Activated T-helper 1 cell treated with anti-CD3 and anti-CD28 coated beads, Interleukin-12 subunit alpha, Interleukin-12 subunit beta, Interleukin-2, Interleukin-4 antibody, amounts not matched to agents 30 ng/mL and 10 ng/mL and 1 ng/mL, durations not matched to agents 14 hours and 24 hours and 36 hours (primary cell): ENCODE measurements at places on chromosomes 4 and X.

DNA sequence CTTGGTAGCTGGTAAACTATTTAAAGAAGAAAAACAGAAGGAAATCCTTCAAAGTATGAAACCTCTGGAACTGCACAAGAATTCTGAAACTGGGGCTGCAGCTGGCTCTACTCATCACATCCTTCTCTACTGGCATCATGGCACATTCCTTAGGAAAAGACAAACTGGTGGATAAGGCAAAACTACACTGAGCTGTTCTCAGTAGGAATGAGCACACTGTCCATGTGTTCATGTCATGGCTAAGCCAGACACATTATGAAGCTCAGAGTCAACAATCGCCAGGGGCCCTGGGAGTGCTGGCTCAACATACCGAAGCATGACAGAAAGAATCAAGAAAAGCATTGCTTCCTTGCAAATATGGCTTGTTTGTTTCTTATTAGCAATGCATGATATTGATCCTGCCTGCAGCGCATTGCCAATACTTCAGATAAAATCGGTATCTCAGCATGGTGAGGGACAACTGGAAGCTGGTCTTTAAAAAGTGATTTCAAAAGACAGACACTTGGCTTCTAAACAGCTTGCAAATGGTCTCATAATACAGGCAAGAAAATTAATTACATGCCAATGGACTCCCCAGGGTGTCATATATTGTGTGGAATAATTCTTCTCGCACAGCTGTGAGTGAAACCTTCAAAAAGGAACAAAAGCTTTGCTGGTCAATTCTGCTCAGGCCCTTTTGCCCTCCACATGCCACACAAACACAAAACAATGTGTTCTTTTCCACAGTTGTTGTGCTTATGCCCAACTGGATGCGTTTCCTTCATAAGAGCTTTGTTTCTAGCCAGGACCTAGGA is 300.2 kb upstream of the VCX start:
- DNase-seq: no peak

- no peak for DNase-seq
Measured at GRCh38 chrX:134453631-134454030, 6.3 kb upstream of the HPRT1 start.

GRCh38 chr4:154916068-154916467 is 135.0 kb downstream of the RBM46 start:
- no peak for DNase-seq

DNA sequence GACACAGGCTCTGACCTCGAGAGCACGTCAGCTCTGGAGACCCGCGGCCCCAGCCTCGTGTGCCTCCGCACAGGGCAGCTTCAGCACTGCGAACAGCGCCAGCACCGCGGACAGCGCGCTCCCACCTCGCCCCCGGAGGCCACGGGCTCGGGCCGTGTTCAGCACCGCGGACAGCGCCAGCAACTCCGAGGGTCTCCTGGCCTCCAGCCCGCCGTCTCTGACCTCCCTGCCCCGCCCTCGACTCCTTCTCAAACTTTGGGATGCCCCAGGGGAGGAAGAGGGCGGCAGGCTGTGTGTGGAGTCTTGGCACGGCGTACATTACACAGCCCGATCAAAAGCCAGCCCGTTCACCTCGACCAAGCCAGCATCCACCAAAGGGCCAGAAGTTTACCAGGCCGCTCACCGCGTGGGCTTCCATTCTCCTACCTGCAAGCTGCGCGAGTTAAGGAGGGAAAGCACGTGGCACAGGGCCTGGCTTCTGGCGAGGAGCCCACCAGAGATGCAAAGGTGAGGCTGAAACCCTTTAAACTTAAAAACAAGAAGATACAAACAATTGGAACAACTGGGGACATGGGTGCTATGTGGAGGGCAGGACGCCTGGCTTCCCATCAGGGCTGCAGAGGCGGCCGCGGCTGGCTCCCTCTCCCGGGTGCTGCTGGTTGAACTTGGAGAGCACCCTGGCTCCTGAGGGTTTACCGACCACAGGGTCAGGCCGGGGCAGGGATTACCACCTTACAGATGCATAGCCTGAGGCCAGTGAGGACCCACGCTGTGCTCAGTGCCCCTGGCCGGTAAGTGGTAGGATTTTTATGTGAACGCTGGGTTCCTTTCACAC is 4.5 kb upstream of the NKX1-1 start:
- no peak for DNase-seq

- no peak for DNase-seq
Measured at GRCh38 chr4:7717946-7718490, 221.6 kb downstream of the AFAP1 start.

DNA sequence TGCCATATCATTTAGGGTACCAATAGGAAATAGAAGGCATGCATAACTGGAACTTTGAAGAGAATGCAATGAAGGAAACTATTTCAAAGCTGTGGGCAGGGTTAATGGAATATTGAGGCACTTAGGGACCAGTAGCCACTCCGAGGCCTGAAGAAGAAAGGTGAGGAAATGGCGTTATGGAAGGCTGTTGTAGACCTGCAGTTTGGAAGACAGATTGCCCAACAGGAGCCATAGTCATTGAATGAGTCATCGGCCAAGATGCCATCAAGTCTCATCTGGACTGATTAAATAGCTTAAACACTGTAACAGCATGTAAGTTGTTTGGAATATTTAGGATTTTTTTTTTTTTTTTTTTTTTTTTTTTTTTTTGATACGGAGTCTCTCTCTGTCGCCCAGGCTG is 11.6 kb downstream of the CXCL13 start:
- DNase-seq: no peak

DNA sequence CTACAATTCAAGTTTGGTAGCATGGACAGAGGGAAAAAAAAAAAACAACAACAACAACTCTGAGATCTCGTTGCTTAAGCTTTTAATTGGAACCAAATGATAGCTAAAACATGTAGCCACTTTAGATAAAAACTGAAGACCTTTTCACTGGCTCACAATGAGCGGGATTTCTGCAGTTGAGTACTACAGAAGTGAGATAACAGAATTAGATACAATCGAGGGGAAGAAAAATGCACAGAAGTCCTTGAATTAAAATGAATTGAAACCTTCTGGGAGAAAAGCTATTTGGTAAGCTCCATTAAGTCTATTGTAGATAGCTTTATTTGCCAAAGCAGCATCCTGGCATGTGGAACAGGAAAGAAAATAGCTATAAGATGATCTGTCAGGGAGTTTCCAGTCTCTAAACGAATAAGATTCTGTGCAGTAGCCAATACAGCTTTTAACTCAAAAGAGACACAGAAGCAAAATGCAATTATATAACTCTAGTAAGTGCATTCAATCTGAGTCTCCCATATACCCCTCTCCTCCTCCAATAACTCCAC is 248.5 kb downstream of the ENOX2 start:
- DNase-seq: no peak

GRCh38 chrX:68841251-68842049 is 12.6 kb downstream of the EFNB1 start:
- no peak for DNase-seq

GRCh38 chrX:154011376-154012335 is 8.0 kb downstream of the IRAK1 start:
- DNase-seq: no peak

DNA sequence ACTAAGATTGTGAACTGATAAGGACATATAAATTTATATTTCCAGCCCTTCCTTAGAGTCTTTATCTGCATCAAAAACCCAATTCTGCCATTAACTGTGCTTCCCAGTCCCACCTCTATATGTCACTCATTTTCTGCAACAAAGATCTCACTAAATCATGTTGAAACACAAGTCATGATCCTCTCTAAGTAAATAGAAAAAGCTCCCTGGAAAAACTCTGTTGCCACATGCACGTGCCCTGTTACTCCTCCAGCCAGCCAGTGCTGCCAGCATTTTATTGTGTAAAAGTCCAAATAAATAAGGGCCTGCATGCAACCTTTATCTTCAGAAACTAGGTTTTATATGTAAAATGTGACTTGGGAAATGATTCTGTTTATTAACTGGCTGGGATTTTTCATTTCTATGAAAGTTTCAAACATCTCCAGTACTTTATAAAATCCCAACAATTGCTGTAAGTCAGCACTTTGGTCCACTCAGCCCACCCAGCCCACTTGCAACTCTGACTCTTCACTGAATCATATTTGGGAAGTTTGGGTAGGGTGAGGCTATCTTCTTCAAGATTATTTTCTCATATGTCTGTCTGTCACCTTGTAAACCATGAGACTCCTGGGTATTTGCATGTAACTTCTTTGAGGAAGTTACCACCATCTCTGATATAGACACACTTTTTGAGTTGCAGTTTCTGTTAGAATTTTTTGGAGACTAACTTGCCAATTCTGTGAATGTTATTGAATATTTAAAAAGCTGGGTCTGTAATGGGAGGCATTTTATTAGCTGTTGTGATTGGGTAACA is 40.0 kb upstream of the SMARCA5 start:
- DNase-seq: no peak

GRCh38 chr4:38290366-38290765 is 330.2 kb downstream of the PTTG2 start:
- no peak for DNase-seq

DNA sequence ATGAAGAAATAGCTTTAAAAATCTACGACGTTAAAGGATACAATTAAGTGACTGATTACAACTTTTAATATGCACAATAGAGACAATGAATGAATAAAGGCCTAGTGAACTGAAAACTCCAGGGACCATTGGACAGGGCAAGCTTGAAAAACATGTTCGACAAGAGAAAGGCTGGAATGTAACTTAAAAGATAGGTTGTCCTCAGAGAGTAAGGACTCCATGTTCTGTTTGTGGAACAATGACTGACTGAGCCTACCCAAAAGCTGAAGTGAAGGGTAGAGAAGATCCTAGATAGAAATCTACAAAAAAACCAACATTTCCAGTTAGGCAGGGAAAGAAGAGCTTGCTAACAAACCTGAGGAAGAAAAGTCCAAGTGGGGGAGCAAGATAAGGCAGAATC is 173.4 kb downstream of the NR3C2 start:
- DNase-seq: no peak

- DNase-seq: no peak
Measured at GRCh38 chr4:7844594-7844991, 95.1 kb downstream of the AFAP1 start.

DNA sequence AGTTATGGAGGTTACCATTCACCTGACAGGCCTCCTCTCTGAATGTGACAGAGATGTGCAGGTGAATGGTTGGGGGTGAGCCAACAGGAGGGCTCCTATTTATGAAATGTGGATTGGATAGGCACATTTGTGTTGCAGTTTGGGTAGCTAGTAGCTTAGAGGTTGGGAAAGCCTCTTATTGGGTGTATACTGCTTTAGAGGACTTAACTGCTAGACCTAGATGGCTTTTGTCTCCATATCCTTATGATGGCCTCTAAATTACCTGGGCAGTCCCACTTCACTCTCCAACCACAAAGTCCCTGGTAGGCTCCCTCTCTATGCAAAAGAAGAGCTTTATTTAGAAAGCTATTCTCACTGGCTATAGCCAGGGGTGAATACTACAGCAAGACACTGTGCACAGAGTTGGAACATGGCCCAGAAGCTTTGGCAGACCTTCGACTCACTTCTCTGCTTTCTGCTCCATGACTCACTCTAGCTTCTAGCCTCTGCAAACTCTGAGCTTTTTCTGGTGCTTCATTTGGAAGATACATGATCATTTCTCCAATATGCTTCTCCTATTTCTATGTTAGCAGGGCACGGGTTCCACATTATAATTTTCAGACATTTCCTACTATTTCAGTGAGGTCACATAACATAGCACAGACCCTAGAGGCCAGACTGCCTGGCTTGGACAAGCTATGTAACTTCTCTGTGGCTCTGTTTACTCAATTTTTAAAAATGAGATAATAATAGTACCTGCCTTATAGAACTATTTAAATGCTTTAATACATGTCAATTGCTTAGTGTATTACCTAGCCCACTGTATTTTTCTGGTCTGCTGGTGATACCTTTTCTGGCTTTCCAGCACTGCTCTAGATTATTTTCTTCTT is 6.0 kb upstream of the VGLL1 start:
- DNase-seq: no peak

DNA sequence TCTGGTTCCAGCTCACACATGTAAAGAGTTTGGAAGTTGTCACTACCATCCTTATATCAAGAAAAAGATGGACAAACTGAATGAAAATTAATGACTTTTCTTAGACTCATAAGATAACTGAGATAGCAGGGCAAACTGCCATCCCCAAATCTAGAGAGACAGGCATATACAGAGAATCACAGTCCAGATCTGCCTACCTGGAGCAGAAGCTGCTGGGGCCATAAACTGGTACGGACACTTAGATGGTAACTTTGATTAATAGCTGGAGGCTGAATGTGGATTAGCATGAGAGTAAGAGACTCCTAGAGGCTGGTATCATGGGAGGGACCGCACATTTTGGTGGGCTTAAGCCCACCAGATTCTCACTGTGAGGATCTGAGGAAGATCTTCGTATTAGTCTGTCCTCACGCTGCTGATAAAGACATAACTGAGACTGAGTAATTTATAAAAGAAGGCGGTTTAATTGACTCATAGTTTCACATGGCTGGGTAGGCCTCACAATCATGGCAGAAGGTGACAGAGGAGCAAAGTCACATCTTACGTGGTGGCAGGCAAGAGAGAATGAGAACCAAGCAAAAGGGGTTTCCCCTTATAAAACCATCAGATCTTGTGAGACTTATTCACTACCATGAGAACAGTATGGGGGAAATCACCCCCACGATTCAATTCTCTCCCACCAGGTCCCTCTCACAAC is 10.8 kb upstream of the POLA1 start:
- DNase-seq: no peak

DNA sequence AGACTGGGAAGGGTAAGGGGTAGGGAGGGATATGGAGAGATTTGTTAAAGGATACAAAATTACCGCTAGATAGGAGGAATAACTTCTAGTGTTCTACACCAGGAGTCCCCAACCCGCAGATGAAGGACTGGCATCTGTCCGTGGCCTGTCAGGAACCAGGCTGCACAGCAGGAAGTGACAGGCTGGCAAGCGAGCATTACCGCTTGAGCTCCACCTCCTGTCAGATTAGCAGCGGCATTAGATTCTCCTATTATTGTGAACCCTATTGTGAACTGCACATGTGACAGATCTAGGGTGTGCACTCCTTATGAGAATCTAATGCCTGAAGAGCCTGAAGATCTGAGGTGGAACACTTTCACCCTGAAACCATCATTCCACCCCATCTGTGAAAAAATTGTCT is 27.9 kb upstream of the BBS7 start:
- DNase-seq: no peak

DNA sequence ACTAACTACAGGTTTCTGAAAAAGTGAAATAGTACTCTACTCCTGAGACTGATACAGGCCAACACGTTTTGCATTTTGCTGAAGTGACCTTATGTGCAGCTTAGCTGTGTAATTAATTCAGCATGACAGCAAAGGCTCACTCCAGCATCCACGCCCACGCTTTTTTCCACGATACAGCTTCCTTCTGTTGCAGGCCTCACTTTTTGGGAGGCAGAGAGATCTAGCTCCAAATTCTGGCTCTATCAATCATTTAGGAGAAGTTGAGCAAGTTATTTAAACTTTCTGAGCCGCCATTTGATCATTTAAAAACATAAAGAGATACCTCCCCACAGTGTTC is 160.3 kb downstream of the AFAP1 start:
- DNase-seq: no peak

DNA sequence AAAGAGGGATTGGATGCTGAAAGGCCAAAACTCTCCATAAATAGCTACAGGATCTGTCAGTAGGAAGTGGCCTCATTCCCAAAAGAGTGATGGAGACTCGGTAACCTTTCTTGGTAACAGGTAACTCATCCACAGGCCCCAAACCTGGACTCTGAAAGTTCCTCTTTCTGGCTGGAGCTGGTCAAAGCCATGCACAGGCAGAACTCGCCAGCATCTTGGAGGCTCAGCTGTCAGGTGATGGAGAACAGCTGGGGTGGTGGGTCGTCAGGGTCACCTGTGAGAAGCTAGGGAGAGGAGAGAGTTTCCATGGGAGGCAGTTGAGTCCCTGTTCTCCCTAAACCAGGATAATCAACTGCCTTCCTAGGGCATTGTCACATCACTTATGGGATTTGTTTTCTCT is 354.3 kb upstream of the GATB start:
- no peak for DNase-seq
